ENCODE measurements at places on chromosomes 6 and 20.

DNA sequence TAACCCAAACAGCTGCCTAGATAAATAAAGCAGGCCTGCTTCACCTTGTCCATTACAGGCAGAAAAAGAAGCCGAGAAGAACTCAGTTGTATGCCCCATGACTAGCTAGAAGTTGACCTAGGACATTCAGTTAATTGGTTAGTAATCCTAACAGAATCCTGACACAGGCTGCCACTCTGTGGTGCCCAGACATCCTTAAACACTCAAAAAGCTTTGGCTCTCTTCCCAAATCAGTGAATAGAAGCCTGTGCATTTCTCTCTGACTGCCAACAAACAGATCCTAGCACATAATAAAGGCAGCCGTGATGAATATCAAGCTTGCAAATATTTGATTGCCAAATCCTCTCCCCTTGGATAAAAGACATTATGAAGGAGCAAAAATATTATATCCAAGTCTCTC is 519.1 kb upstream of the EYS start:
- no peak for DNase-seq

DNA sequence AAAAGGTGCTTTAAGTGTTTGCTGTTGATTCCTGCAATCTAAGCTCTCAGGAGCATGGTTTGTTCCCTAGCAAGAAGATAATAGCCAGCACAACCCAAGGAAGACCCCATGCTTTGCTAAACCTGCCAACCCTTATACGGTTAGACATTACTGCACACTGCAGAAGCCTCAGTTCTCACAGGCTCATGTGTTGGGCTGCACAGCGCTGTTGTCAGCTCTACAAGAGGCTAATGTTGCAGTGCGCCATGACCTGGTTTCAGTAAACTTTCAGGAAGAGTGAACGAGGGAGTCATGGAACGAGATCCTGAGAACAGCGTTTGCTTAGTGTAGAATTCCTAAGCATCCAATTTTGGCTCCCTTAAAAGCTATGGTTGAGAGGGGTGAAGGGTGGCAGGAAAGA is 218.5 kb downstream of the ARHGAP18 start:
- DNase-seq, result no peak

DNA sequence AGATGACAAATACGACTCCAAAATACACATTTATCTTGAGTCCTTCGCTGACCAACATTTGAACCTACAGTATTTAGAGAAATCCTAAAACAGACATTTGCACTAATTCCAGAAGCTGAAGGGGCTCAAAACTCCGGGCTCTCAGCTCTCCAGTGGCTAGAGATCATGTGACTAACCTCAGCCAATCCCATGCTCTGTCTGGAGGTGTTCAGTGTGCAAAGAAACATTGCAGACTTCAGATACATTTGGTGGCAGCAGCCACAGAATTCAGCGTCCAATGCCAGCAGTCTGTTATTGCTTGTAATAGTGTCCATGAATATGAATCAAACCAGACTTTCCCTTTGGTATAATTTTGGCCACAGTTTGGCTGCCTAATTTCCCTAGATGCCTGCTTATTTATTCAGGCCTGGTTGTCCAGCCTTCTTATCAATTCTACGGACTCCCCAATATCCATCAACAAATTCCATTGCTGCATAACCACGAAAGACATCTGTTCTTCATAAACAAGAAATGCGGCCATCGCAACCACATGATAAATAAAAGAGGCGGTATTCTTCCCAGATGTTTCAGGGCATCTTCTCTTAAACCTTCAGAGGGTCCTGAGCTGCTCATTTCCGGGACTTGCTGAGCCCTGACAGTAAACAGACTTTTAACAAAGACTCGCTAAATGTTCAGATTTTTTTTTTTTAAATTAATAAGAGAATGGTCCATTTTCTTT is 14.5 kb upstream of the CYP24A1 start:
- DNase-seq, result no peak

DNA sequence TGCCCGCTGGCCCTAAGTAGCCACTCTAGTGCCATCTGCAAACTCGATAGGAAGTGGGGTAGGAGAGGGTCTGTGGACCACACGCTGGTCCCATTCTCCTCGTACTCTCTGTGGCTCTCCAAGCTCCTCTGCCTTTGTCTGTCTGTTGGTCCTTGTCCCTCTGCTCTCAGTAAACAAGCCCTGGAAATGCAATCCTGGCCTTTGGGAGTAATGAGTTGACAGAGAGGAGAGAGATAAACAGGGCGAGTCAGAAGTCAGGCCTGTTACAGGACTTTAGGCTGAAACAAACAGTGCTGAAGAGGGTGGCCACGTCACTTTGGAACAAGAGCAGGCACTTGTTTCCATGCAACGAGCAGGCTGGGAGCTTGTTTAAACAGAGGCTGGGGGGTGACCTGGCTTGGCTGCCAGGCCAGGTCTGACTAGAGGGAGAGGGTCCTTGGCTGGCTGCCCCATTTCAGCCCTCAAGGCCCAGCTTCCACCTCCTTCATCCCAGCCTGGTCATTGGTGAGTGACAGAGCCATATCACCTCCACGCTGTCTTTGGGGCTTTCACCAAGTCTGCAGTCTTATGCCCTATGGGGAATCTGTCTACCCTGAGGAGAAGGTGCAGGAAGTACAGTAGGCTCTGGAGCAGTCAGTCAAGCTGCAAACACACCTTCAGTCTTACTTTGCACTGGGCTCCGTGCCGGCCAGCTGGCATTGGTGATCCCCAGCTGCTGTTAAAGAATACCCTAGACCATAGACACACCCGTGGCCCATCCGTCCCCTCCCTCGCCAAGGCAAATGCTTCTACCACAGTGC is 22.6 kb downstream of the FOXP4 start:
- DNase-seq, result no peak

DNA sequence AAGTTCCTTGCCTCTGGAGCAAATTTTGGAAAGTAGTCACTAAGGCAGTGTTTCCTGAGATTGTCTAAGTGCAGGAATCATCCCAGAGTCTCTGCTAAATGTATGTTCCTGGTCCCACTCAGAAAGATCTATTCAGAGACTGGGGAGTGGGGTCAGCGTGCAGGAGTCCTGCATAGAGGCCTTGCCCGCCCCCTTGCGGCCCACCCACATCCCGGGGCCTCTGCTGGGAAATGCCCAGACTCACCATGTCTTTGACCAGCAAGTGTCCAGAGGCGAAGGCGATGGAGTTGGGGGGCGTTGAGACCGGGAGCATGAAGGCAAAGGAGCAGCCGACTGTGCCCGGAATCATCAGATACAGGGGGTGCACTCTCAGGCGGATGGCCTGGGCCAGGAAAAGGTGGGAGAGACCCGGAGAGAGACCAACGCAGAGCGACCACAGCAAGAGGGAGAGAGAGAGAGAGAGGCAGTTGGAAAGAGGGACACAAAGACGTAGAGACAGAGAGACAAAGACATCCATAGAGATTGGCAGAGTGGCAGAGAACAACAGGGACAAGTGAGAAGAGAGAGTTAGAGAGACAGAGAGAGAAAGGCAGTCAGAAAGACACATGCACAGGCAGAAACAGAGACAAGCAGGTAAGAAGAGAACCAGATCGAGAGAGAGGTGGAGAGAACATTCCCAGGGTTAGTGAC is 12.9 kb upstream of the OCSTAMP start:
- DNase-seq, result no peak

GRCh38 chr6:30700340-30700739 is 9.6 kb upstream of the NRM start:
- no peak for DNase-seq

DNA sequence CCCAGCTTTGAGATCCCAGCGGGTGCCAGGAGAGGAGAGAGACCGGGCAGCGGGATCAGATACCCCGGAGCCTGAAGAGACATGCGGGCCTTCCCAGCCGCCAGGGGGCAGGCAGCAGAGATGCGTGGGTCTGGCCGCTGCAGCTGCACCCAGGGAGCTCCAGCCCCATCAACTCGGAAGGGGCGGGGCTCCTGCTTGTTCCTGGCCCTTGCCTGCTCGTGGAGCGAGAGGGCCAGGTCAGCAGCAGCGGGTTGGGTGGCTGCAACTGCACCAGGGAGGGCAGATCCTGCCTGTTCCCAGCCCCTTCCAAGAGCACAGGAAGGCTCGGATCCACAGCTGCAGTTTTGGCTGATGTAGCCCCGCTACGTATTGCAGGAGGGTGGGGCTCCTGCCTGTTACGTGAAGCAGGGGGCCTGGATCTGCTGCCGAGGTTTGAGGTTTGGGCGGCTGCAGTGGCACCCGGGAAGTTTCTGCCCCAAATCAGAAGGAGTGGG is 532.8 kb downstream of the RFPL4B start:
- no peak for DNase-seq

- DNase-seq, result peak; percentile 100
These were observed 831 bp upstream of the BCL2L1 start for GRCh38 chr20:31723319-31724078.

Data from NCI-H1930 (cell line).